ENCODE measurements at places on chromosomes 7 and 10. TPM values are rescaled to one million over a fixed set of nuclear protein-coding genes. Genes with fewer than 3 reads are reported as not detected.

Gene PI4K2A
- 11.0 TPM for total RNA-seq

Gene CTTNBP2
- 34.2 TPM for total RNA-seq

Gene CALHM3
- not detected for total RNA-seq

Gene WNT2
- 0.41 TPM for total RNA-seq

Gene AKR1C2
- 39.5 TPM for total RNA-seq

Gene ZNF239
- 27.3 TPM for total RNA-seq

Gene C10orf67
- total RNA-seq, result 0.41 TPM

Gene CABCOCO1
- total RNA-seq, result 4.9 TPM

Gene AKR1C3
- 2.4 TPM for total RNA-seq

Gene ZMIZ1
- 19.6 TPM for total RNA-seq
